Bronchial epithelial cell (primary cell): ENCODE measurements at places on chromosomes 6 and 20.
A peak's percentile ranks its signal among the peaks of the same experiment; 100 is the strongest.

DNA sequence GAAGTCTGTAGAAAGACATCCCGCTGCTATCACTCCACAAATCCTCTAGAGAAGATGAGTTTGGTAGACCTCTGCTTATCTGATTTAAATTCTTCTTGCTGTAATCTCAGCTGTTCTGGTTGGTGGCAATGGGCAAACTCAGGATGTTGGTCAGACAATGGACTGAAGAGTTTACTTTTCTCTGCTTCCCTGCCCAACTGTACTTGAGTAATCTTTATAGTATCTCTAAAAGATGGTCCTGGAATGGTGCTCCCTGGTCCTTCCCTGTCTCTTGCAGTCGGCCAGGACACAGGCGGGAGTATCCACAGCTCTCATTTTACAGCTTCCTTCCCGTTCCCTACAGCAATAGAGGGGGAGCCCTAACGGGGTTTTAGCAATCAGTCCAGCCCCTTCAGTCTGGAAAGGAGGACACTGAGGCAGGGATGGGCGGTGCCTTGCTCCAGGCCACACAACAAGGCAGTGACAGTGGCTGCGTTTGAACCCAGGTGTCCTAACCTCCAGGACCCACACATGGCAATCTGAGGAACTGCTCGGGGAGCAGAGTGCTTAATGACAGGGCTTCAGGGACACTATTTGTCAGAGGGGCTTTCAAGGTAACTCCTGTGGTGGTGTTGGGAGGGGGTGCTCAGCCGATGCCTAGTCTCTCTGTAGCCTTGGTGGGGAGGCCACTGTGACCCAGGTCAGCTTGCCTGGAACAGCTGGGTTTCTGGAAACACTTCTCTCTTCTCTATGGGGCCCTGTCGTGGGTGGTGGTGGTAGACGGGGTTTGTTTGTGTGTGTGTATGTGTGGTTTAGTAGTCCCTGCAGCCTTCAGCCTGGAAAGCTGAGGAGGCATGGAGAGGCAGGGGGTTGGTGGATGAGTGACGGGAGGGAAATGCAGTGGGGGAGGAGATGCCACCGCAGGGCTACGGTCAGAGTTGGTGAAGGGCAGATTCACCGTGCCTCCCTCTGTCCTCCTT lies 9.5 kb upstream of the VEGFA start:
- DNase-seq = no peak

- no peak for DNase-seq
Observed at GRCh38 chr6:56510984-56511531, 131.6 kb downstream of the DST start.

DNA sequence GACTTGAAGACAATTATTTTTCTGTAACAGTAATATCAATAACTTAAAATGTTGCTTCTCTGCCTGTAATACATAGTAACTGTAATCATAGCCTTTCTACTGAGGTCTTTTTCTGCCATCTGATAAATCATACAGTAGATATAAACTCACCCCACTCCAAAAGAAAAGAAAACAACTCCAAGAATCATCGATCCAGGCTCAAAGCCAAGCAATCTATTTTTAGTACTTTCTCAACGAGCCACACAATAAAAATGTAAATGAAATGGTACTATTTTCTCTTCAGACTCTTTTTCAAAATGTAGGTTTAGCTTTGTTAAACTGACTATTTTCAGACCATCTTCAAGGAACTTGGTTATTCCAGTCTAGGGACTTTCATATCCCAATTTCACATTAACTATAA lies 493.3 kb downstream of the ADGRB3 start:
- DNase-seq = no peak

DNA sequence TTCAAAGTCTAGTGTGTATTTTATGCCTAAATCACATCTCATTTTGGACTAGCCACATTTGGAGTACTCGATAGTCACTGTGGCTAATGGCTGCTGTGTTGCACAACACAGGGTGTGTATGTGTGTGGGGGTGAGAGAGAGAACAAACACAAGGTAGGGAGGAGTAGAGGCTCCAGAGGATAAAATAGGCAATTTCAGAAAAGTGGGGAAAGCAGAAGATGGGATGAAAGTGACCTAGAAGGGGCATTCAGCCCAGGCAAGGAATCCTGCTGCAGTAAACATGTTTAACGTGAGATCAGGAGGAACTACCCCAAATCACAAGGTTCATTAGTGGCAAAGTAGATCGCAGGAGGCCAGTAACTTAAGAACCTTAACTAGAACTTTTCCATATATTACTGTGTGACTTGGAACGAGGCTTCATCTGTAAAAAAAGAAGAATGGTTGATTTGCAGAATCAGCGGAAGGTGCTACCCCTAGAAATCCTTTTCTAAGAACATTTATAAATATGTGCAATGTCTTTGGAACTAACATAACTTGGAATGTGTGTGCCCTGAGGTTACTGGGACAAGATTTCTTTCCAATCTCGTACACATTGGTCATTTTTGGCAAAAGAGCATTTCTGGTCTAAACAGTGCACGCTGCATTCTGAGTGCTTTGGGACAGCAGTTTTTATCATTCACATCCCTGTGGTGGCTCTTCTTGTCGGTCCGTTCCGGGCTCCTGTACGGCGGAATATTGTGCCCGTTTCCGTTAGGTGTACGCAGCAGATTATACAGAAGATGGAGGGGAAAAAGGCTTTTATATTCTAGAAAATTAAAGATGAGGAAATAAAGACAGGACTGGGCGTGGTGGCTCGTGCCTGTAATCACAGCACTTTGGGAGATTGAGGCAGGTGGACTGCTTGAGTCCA lies 2.6 kb downstream of the DUSP22 start:
- peak; percentile 45 for DNase-seq

- peak; percentile 20 for DNase-seq
Observed at GRCh38 chr6:35691027-35691824, 2.5 kb upstream of the FKBP5 start.

GRCh38 chr6:166736634-166737033 lies 109.6 kb upstream of the RPS6KA2 start:
- DNase-seq = peak; percentile 87

GRCh38 chr6:34362909-34363680 lies 29.4 kb downstream of the NUDT3 start:
- no peak for DNase-seq

GRCh38 chr6:166998256-166999144 lies 697 bp upstream of the CEP43 start:
- DNase-seq = no peak

- no peak for DNase-seq
Observed at GRCh38 chr6:129817332-129817731, 43.8 kb downstream of the TMEM244 start.

DNA sequence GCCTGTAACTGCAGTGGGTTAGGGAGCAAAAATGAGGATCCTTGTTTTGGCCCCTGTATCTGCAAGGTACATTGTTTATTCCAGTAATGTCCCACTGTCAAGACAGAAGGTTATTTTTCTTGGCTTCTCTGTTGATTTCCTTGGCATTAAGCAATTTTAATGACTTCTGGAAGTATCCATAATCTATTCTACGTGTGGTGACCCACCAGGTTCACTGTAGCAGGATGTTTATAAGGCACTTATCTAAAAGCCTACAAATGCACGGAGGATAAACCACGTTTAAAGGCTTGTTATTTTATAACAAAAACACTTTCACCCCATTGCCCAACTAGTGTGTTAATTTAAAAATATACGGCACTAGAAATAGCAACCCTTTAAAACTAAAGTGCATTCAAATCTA lies 294.9 kb downstream of the LAMA2 start:
- no peak for DNase-seq

DNA sequence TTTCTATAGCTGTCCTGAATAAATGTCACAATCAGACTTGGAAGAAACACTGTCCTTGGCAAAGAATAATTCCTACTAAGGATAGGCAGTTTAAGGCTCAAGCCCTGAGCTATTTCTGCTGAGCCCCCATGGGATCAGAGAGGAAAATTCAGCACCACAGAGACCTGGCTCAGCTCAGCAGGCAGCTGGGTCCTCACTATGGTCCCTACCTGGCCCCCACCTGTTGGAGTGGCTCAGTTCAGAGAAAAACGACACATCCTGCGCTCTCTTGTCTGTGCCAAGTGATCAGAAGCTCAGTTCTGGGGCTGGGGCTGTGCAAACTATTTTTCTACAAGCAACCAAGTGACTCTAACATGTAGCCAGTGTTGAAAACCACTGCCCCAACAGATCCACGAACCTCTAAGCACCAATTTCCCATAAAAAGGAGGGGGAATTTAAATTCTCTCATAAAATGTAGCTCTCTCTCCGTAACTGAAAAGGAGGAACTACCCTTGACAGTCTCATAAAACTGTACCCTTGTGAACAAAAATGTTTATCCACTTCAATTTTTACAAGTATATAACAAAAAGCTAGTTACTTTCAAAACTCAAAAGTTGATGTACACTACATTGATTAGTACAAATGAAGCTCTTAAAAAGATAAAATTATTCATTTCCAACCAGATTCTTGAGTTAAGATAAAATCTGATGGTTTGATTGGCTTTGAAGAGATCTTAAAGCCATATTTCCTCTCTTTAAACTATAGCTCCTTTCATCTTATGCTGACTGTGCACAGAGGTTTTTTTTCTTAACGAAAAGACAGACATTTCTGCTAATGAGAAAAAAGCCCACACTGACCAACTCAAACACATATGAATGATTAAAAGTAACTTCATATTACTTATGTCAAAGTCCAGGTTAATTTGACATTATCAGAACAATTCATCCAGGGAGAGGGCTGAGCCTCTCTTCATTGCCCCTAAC lies 52.0 kb downstream of the KIF13A start:
- no peak for DNase-seq

GRCh38 chr6:2767657-2768524 lies 2.7 kb downstream of the WRNIP1 start:
- no peak for DNase-seq

GRCh38 chr6:57298741-57299140 lies 18.7 kb upstream of the PRIM2 start:
- no peak for DNase-seq

DNA sequence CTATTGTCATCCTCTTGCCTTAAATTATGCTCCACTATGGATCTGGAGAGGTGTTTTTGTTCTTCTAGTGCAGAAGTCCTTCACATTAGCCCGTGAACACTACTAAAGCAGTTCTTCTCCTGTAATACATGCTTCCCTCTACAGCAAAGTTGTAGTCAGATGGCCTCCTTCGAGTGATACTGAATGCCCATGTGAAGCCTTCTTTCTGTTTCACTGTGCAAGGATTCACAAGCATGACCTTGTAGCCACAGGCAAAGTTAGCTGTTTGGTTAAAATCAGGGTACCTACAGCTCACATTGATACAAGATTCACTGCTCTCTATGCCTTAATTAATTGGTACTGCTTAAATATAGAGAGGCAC lies 47.6 kb downstream of the ARHGAP18 start:
- no peak for DNase-seq

- DNase-seq = no peak
Observed at GRCh38 chr6:111201244-111201554, 113.9 kb downstream of the SLC16A10 start.

- no peak for DNase-seq
Observed at GRCh38 chr20:47768016-47768824, 17.1 kb downstream of the SULF2 start.

DNA sequence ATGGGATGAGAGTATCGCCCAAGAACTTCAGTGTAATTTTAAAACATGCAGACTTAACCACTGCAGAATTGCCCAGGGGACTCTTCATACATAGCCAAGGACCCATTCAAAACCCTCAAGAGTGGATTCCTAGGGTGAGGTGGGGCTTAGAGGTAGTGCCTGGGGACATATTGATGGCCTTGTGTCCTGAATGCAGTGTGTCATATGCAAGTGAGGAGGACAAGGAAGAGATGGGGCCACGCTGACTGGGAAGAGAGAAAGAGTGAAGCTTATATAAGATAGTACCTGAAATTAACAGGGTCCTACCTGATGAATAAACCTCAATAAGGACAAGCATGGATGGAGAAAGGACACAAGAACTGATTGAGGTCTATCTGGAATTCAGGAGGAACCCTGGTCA lies 13.9 kb downstream of the MYL9 start:
- no peak for DNase-seq

GRCh38 chr20:22106308-22106938 lies 401.0 kb downstream of the PAX1 start:
- DNase-seq = peak; percentile 43

GRCh38 chr6:148999501-148999900 lies 252.7 kb downstream of the UST start:
- peak; percentile 63 for DNase-seq

- peak; percentile 80 for DNase-seq
Observed at GRCh38 chr20:58416835-58417234, 27.8 kb downstream of the VAPB start.

DNA sequence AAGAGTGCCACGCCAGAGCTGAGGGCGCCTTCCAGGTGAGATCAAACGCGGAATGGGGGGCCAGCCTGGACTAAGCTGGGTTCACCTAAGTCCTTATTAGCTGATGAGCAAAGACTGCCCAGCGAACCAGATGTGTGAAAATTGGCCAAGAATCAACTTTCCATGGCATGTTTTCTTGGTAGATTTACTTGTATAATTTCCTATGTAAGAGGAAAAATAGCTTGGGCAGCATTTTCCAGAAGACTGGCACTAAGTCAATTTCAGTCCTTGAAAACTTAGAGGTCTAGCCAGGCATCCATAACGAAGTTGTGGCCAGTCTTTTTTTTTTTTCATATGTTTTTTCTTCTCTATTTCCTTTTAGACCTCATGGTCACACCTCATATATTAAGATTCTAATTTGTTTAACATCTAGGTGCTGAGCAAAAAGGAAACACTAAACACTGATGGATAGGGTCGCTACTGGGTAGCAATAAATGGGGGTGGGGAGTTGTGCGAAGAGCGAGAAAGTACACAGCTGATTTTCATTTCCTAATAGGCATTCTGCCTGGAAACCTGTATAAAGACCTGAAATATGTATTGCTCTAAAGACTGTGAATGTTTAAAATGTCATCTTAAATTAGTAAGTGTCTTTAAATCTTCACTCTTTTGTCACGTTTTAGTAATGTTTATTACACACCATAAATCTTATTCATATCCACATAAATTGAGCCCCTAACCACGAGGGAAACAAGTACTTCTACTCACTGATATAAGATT lies 188.8 kb downstream of the CD83 start:
- no peak for DNase-seq

DNA sequence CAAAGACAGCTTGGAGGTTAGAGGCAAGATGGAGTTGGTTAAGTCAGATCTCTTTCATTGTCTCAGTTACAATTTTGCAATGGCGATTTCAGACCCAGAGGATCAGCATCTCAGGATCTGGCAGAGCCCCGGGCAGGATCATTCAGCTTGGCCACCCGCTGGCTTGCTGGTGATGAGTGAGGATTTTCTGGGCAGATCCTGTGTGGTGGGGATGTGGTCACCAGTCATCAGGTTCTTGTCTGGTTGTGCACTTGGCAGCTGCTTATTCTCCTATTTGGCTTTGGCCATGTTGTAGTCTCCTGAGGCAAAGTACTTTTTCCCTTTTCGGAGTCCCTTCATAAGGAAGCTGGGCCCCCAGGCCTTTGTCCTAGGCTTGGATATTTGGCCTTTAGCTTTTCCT lies 953.9 kb downstream of the KIF16B start:
- no peak for DNase-seq

- no peak for DNase-seq
Observed at GRCh38 chr6:79536585-79536953, 661 bp downstream of the LCA5 start.

DNA sequence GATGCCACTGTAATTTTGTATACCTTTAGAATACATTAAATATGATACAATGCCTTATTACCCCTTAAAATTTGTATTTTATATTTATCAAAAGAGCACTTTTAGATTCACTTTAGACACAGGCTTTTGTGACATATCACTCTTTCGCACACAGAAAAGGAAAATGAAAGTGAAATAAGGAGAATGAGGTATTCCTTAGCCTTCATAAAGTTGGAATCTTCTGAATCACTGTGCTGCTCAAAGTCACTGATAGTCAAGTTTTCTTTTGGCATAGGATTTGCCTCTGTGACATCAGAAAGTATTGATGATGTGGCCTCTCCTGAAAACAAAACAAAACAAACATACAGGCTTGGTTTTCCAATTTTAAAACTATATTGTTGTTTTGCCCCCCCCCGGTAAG lies 1097.1 kb downstream of the KIF16B start:
- no peak for DNase-seq
